Neuronal stem cell (in vitro differentiated cells): ENCODE measurements at places on chromosomes 3 and 15.

DNA sequence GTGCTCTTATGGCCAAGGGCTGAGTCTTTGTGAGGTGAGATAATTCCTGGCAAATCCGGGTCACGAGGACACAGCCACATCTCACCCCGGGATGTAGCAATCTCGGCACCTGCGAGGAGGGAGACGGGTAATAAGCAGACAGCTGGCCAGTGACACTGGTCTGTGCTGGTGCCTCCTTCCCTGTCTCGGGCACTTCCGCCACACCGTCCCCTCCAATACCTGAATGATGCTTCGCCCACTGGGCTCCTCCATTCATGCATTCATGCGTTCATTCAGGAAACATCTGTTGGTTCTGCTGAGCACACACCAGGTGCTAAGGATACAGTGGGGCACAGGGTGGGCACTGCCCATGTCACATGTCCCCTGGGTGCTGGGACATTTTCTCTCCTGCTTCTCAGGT lies 60.1 kb downstream of the ATP10A start:
- no peak for DNase-seq

- DNase-seq: no peak
These were observed 1.8 kb downstream of the NME9 start for GRCh38 chr3:138327831-138328230.

GRCh38 chr3:51968883-51969678 lies 1.8 kb upstream of the PCBP4 start:
- no peak for DNase-seq

DNA sequence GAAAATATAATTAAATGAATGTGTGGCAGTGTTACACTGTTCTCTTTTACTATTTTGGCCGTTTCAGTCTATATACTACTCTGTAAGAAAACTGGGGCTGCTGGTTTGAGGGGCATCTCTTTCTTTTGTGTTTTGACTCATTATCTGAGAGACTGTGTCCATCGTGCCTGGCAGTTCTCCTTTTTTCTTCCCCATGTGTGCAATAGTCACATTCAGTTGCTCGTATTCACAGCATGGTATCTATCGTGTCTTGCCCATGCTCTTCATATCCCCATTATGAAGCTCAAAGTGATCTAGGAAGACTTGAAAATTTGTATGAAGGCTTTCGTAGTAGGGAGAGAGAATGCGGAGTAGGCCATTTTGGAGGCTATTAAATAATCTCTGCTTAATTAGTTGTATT lies 29.8 kb upstream of the FAH start:
- DNase-seq: no peak

GRCh38 chr3:179446501-179446900 lies 4.8 kb downstream of the GNB4 start:
- DNase-seq: no peak

GRCh38 chr3:73389928-73390327 lies 234.8 kb downstream of the PDZRN3 start:
- DNase-seq: no peak

DNA sequence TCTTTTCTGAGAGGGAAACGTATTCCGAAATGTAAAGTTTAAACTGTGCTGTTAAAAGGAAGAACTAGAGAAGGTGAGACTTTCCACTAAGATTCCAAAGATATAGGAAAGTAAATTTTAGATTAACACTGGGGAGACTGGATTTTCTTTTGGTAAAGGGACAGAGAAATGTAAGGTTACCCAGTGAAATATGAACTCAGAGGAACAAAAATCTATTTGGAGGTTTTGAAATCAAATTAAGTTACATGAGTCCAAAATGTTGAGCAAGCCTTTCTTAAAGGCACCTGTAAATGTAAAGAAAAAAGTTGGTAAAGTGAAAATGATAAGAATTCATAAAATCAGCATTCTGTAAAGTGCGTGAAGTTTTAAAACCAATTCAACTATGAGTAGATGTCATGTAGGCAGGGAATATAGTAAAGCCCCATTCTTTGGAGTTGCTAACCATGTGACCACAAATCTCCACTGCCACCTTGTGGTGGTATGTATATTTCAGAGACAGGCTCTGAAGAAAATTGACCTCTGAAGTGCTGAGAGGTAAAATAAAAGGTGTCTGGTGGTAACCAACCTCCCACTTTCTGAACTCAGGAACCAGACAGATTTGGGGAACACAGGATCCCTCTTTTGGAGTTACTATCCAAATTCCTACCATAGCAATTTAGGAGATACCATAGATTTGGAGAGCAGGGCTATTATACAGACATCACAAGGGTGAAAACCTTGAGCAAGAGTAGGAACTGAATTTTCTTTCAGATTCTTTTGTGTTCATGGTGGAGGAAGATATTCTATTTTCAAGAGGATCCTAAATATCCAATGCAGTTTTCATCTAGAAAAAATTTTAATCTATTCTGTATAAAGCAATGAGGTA lies 215.3 kb downstream of the ROBO2 start:
- peak; percentile 56 for DNase-seq

- no peak for DNase-seq
These were observed 67.0 kb downstream of the IL12A start for GRCh38 chr3:160055659-160056058.

GRCh38 chr15:90829942-90830440 lies 38.4 kb upstream of the FURIN start:
- DNase-seq: no peak

GRCh38 chr3:179967622-179968021 lies 69.1 kb downstream of the PEX5L start:
- DNase-seq: no peak

GRCh38 chr3:193132964-193133363 lies 108.1 kb upstream of the PLAAT1 start:
- no peak for DNase-seq

DNA sequence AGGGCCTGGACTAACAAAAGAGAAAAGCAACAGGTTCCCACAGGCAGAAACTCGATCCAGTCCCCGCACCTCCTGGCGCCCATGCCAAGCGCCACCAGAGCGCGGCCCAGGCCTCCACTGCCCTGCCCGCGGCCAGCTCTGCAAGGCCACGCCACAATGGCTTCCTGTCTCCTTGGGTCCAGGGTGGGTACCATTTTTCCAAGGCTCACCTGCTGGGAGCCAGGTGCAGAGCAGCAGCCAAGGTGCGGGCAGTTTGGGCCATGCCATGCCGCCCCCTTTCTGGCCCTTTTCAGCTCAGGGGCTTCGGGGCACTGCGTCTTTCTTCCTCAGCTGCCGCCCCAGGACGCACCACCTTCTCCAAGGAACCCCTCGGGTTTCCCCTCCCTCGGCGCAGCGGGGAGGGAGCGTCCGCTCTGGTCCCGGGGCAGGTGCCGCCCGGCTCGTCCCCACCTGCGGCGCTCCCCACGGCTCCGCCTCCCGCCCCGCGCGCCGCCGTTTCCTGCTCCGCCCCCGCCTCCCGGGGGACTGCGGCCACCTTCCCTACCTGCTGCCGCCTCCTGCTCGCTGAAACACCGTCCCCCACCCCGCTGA lies at the start of gene ILDR1:
ILDR1 (minus strand) TSS at position 437 of the 591 bp plus-strand sequence; CDS start at position 267, 170 bp downstream.
- no peak for DNase-seq

GRCh38 chr3:39275963-39276593 lies 3.8 kb downstream of the CX3CR1 start:
- DNase-seq: no peak

DNA sequence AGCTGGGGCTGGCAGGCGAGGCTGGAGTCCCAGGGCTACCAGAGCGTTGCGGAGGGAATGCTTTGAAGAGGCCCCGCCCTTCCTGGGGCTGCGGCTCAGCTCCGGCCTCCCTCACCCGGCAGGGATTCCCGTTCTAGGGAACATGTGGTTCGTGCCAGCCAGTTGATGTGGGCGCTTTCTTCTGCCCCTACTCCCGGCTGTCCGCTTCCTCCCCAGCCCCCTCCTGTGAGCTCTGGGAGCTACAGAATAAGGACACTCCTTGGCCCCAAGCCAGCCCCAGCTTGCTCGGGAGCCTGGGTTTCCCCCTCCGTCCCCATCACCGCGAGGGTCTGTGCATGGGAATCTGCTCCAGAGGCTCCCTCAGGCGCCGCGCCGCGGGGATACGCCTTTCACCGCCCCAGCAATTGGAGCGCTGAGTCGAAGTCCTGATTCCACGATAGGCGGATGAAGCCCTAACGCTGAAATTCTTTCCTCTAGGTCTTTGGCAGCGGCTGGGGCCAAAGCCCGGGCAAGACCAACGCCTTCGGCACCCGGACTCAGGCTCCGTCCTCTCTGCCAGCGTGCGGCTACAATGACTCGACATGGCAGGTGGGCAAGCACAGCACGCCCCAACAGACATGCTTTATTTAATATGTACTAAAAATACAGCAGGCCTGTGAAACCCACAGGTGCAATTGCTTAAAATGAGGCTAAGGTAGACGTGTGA lies 69.5 kb downstream of the KLF15 start:
- DNase-seq: peak; percentile 58

DNA sequence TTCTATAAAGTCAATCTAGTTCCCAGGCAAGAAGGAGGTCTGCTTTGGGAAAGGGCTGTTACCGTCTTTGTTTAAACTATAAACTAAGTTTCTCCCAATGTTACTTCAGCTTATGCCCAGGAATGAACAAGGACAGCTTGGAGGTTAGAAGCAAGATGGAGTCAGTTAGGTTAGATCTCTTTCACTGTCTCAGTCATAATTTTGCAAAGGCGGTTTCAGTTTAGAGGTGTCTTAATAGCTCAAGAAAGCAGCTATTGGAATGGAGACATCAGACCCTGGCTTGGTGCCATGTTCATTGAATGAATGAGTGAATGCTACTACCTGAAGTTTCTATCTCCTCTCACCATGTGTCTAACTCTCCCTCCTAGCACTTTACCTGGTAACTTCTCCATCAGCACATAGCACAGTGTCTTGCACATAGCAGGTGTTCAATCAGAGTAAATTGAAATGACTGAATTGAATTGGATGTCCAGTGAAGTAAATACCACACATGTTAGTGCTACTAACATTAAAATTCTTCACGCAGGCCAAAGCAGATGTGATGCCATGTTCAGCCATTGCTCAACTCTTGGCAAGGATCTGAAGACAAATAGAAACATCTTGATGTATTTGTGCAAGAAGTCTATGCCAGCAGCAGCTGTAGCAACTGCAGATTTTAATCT lies 28.2 kb downstream of the CLEC3B start:
- no peak for DNase-seq

DNA sequence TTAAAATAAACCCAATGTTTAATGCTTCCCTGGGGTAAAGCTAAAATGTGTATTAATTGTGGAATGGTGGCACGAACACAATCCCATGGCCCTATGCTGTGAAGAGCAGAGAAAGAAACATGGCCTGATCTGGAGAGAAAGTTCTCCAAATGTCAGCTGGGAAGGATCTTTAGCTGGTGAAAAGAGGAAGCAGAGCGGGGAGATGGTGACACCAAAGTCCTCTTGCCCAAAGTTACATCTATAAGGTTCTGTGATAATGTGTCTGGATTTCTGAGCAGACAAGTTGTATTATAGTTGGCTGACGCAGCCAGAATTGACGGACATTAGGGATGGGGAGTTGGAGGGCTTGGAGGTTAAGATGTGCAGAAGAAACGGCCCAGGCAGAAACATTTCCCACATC lies 196.2 kb downstream of the CHST2 start:
- DNase-seq: no peak

GRCh38 chr15:77738038-77738370 lies 105.3 kb upstream of the LINGO1 start:
- no peak for DNase-seq

DNA sequence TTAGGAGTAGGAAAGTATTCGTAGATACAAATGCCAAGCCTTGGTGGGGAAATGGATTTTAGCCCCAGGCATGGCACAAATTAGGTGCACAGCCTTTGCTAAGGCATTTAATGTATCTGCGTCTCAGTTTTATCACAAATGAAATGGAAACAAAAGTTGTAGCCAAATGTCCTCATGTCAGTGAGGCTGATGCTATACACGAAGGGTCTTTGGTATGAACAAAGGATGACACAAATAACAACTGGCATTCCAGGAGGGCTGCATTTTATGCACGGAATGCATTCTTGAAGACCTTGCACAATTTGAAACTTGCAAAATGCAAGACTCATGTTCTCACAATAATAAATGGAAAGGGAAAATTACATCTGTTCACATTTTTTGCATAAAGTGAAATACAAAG lies 181.9 kb downstream of the SV2B start:
- DNase-seq: no peak

GRCh38 chr3:72673011-72673771 lies 175.1 kb downstream of the SHQ1 start:
- no peak for DNase-seq

GRCh38 chr3:143793971-143794370 lies 54.3 kb downstream of the SLC9A9 start:
- no peak for DNase-seq
